ENCODE measurements at places on chromosomes 12 and 14.
A peak's percentile ranks its signal among the peaks of the same experiment; 100 is the strongest.

- DNase-seq: no peak
These were observed 75.9 kb downstream of the CCDC92 start for GRCh38 chr12:123896767-123897166.

GRCh38 chr12:50753232-50753769, 10.6 kb upstream of the ATF1 start:
- DNase-seq: no peak

DNA sequence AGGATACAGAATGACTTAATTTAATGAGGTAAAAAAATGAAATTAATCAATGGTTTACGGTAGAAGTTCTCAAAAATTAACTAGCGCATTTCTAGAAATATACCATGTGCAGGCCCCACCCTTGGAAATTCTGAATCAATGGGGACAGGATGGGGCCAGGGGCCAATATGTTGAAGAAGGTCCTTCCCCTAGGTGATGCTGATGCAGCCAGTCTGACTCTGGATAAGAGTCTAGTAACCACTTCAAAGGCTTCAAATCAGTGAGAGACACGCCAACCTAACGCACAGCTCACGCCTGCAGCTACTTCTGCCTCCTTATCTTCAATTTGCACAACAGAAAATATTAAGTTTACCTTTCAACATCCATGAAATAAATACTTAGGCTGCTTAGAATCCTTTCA, 14.9 kb downstream of the GIT2 start:
- DNase-seq: no peak

- no peak for DNase-seq
These were observed 223.6 kb downstream of the ALG10B start for GRCh38 chr12:38540156-38540555.

- DNase-seq: peak; percentile 76
These were observed 30.3 kb downstream of the DMAC2L start for GRCh38 chr14:50342221-50343078.

DNA sequence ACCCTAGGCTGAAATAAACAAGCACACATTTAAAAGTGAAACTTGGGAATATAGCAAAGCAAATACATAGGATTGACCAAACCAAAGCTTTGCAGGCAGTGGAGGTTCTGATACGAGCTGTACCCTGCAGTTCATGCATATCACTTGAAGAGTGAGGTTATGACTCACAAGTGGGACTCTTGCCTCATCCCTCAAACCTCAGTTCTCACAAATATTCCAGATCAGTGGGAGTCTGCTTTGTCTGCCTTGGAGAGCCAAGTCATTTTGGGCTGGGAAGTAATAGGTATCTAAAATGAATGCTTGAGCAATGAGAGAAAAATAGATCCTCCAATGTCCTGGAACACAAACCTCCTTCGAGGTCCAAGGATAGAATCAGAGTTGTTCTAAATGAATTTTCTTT, 116.4 kb downstream of the LRIG3 start:
- DNase-seq: no peak

DNA sequence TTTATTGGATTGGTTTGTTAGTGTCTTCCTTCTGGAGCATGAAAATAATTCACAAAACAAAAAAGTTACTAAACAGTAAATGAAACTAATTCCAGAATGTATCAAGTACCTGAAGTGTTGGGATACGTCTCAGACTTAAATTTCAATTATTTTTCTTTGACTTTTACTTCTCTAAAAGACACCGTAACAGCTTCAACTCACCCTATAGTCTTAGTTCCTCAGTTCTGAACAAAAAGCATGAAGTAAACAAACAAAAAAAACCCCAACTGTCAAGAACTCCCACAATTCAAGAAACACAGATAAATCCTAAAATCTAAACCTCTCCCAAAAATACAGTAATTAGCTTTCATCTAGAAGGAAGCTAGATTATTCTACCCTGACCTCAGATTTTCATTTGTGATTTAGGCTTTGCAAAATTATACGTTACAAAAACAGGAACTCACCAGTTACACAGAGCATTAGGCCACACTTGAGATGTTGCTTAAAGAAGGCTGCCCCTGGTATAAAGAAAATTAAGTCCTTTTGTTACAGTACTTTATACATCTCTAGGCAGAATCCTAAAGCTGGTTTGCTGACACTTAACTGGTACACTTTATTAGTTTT, 10.2 kb downstream of the HEATR5A start:
- no peak for DNase-seq

- no peak for DNase-seq
These were observed 34.3 kb upstream of the NCOR2 start for GRCh38 chr12:124601706-124602105.

- DNase-seq: no peak
These were observed 99.5 kb downstream of the CALM1 start for GRCh38 chr14:90496379-90496778.

DNA sequence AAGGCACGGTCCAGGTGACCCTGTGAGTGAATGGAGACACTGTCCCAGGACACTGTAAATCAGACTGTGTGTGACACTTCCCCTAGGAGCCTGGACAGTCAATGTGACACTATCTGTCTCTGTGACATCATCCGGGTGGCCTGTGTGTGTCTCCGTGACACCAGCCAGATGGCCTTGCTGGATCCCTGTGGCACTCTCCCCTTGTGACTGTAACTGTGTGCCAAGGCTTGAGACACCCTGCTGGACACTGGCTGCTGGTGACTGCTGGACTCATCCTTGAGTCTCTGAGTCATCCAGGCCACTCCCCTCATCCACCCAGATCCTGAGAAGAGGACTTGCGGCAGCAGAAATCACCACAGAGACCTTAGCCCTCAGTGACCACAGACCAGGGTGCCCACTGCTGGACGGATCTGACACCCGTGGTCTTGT, 51.6 kb downstream of the MVK start:
- peak; percentile 67 for DNase-seq

DNA sequence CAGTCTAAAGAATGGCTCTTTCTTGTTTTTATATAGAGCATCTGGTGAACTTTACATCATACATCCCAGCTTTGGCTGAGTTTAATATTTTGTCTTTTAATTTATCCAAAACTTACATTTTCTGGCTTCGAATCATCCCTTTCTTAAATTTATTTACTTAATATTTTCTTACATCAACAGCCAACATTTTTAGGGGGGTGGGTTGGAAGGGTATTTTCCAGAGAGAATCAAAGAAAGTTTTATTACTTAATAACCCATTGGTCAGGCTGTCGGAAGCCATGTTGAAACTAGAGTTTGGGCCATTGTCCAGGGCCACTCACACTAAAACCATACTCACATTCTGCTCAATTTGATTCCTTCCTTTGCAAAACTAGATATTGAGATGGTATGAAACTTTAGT, 220.2 kb downstream of the AEBP2 start:
- no peak for DNase-seq

DNA sequence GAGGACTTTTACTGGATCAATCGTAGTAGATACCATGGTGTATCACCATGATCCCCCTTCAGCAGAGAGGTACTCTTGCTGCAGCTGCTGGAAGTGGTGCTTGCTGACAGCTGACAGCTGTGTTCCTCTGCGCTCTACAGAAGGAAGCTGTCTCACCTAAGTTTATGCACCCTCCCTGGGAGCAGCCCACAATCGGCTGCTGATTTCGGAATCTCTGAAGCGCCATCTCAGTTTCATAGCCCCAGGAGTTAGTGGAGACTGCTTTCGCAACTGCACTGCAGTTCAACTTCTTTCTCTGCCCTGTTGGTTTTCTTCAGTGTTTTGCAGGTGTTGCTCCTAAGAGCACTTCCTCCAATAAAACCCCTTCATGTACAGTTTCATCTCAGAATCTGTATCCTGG, 237.9 kb downstream of the PAWR start:
- no peak for DNase-seq

DNA sequence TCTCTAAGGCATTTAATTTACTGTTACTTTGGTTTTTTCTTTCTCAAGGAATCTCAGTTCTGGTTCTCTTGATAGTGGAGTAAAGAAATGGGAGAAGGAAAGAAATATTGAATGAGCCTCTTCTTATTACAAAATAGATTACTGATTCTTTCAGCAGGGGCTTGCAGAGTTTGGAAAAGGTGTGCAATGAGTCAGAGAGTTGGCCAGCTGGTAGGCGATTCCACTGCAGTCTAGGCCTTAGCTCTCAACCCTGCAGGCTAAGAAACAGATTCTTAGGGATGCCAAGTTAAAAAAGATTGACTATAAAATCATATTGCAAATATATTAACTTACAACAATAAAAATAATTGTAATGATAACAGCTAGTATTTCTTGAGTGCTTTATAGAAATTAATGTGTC, 25.8 kb downstream of the NR1H4 start:
- DNase-seq: no peak

- DNase-seq: no peak
These were observed 21.3 kb upstream of the COX6A1 start for GRCh38 chr12:120416490-120417216.

GRCh38 chr12:32084017-32084688, 22.5 kb upstream of the BICD1 start:
- DNase-seq: no peak

DNA sequence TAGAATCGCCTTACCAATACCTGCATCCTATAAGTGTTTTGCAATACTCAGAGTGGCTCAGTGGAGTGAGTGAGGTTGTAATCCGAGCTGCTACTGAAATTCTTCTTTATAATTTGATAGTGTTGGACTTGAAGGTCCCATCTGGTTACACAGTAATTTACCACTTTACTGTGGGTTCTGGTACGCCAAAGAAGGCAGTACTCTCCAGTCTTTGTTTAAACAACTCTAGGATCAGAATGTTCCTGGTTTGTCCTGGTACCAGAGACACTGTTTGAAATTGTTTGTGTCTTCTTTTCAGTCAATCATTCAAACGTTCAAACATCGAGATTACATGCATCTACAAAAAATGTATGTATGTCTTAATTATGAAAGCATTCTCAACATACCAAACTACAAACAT, 51.3 kb upstream of the AMN1 start:
- no peak for DNase-seq

GRCh38 chr12:30678221-30678620, 17.4 kb downstream of the IPO8 start:
- no peak for DNase-seq

GRCh38 chr12:61452076-61452475, 808.1 kb upstream of the USP15 start:
- DNase-seq: no peak

- no peak for DNase-seq
These were observed 330.7 kb downstream of the CACNA1C start for GRCh38 chr12:2383325-2384028.

DNA sequence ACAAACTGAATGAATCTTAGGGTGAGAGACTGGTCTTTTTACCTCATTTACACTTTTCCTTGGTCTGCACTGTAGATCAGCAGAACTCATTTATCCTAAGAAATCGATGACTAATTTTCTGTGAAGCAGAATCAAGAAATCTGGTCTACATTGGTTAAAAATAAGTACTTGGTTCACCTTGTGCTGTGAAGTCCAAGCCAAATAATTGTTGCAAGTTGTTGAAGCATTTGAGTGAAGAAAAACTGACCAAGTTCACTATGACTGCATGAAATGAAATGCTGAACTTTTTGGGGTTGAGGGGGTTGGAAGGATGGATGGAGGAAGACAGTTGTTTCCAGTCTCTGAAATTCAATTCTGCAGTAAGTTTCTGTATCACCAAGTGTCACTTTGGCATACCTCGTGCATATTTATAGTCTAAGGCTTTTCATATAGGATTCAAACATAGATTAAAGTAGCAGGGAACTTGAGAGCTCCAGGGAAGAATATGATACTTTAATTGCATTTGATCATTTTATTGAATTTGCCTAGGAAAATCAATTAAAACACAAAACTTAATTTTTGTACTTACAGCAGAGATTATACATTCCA, 75.0 kb downstream of the FAR2 start:
- no peak for DNase-seq

- no peak for DNase-seq
These were observed 595.5 kb downstream of the GALC start for GRCh38 chr14:87397499-87397898.

- DNase-seq: no peak
These were observed 20.2 kb upstream of the CLEC4D start for GRCh38 chr12:8493084-8493483.

- DNase-seq: peak; percentile 15
These were observed 157.4 kb upstream of the C14orf180 start for GRCh38 chr14:104421892-104422828.

GRCh38 chr12:117521867-117522266, 160.4 kb upstream of the NOS1 start:
- no peak for DNase-seq

- no peak for DNase-seq
These were observed 388.6 kb downstream of the RAD51B start for GRCh38 chr14:68208218-68208617.

GRCh38 chr12:101480849-101481248, 5.7 kb downstream of the SPIC start:
- no peak for DNase-seq

GRCh38 chr12:31298922-31299321, 27.0 kb downstream of the SINHCAF start:
- DNase-seq: no peak

DNA sequence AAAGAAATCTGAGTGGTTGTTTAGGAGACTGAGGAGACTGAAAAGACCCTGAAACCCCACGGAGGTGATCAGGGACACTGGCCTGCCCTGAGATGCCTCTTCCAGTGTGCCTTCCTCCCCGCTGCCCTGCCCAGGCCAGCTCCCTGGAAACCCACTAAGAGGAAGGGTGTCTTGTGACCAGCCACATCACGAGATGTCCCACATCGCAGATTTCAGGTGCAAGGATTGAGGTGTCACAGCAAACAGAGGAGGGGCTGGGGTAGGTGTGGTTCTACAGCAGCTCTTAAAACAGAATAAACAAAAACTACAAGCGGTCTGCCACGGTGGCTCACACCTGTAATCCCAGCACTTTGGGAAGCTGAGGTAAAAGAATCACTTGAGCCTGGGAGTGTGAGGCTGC, 184.3 kb upstream of the C14orf180 start:
- no peak for DNase-seq

DNA sequence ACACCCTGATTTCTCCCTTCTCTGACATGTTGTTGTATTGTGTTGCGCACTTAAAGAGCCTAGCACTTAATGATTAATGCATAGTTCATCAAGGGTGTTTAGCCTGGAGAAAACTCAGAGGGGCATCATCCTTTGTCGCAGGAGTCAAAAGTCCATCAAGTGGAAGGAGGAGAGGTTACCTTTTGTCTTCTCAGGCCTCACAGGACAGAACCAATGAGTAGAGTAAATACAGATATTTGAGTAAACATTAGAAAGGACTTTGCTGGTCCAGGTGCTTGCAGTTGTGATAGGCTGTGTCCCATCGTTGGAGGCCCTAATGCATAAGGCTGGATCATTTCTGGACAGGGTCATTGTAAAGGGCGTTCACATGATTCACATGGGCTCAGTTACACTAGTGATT, 430.9 kb downstream of the PCNX1 start:
- no peak for DNase-seq
